ENCODE measurements at places on chromosomes 5 and 9.

DNA sequence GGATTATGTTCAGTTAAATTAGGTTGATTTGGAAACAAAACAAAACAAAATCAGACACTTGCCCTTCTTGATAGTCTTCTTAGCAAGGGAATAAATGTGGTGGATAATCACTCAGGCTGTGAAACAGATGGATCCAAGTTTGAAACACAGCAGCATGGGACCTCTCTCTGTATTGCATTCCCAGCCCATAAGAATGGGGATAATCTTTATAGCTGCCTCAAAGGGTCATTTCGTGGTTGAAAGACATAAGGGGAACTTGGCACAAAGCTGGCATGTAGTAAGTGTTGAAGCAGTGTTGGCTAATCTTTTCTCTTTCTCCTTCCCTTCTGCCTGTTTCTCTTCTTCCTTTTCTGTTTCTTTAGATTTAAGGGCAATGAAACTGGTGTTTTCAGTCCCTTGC is 333.9 kb upstream of the TLE4 start:
- DNase-seq: no peak

GRCh38 chr9:35840881-35841644 is 12.0 kb downstream of the TMEM8B start:
- DNase-seq: no peak

DNA sequence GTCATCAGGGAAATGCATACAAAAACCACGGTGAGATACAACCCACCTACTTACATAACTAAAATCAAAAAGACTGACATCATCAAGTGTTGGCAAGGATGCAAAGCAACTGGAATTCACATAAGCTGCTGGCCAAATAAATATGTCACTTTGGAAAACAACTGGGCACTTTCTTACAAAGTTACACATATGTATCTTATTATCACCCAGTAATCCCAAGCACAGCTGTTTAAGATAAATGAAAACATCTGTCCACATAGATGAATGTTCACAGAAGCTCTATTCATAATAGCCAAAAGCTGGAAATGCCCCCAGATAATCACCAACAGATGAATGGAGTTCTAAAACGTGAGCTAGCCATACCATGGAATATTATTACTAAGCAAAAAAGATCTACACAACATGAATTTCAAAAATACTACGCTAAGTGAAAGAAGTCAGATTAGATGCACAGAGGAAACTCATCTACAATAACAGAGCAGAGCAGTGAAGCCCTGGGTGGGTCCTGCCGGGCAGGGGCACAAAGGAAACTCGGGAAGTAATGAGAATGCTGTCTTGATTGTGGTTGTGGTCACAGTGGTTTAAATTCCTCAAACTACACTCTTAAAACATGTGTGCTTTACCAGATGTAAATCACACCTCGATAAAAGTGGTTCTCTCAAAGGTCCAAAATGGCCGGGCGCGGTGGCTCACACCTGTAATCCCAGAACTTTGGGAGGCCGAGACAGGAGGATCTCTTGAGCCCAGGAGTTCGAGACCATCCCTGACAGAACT is 8.5 kb downstream of the CAMSAP1 start:
- no peak for DNase-seq

- DNase-seq: no peak
Measured at GRCh38 chr9:132006677-132007370, 72.8 kb downstream of the MED27 start.

DNA sequence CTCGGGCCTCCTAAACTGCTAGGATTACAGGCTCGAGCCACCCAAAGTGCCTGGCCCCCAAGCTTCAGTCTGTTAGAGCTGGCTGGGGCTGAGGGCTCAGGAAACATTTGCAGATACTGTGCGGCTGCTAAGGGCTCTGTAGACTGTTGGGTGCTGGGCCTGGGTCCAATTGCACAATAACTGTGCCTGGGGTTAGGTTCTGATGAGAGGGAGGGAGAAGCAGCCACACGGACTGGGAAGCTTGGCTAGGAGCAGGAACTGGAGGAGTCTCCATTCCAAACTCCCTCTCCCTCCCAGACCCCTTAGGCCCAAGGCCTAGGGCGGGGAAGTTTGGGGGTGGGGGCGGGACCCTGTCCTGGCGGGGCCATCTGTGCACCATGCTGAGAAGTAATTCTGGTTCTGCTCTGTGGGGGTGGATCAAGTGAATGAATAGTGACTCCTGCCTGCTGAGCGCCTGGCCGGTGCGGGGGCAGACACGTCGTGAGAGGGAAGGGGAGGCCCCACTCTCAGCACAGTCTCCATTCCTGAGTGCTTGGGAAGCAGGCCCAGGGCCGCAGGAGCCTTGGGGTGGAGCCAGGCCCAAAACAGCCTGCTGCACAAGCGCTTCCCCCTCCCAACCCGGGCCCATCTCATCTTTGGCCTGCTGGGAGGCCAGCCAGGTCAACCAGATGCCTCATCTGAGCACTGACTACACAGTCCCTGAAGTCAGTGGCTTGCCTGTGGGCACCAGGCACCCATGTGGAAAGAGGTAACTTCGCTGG is 1.5 kb downstream of the ASS1 start:
- peak; percentile 68 for DNase-seq

DNA sequence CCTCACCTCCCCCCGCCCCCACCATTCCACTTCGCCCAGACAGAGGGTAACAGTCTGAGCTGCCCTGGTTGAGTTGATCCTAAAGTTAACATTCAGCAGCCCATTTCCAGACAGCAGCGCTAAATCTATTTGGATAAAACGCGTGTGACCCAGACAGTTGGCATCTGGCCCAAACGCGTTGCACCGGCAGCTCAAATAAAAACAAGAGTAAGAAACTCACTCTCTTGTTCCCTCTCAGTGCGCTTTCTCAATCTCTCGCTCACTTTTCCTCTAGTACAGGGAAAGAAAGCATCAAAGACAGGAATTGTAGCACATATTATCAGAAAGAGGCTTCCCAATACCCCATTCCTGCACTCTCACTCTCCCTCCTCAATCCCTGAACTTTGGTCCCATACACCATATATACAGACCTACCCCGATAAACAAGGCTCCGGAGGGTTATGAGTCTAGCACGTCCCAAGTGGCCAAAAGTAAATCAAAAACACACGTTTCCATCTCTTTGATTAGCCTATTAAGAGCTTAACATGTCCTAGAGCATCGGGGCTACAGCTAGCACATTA is 1.3 kb downstream of the ADAMTS6 start:
- no peak for DNase-seq

DNA sequence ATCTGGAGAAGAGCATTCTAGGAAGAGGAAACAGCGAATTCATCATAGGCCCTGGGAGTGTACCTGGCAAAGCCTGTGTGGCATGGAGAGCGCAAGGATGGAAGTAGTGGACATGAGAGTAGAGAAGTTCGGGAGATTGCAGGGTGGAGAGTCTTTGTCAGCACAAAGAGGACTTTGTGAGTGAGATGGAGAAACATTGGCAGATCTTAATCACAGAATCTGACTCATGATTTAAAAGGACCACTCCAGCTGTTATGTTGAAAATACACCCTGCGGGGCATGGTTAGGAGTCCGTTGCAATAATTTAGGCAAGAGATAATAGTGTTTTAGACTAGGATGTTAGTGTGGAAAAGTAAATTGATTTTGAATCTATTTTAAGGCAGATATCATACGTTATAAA is 116.9 kb downstream of the HACD4 start:
- no peak for DNase-seq

- DNase-seq: no peak
Measured at GRCh38 chr5:133526368-133526767, 86.0 kb downstream of the FSTL4 start.

GRCh38 chr5:113652161-113652560 is 138.7 kb downstream of the YTHDC2 start:
- no peak for DNase-seq

- no peak for DNase-seq
Measured at GRCh38 chr5:87746341-87746740, 333.6 kb upstream of the CCNH start.

GRCh38 chr9:77765781-77766259 is 117.7 kb upstream of the GNA14 start:
- no peak for DNase-seq

- DNase-seq: no peak
Measured at GRCh38 chr5:73380041-73380440, 68.5 kb downstream of the FOXD1 start.

DNA sequence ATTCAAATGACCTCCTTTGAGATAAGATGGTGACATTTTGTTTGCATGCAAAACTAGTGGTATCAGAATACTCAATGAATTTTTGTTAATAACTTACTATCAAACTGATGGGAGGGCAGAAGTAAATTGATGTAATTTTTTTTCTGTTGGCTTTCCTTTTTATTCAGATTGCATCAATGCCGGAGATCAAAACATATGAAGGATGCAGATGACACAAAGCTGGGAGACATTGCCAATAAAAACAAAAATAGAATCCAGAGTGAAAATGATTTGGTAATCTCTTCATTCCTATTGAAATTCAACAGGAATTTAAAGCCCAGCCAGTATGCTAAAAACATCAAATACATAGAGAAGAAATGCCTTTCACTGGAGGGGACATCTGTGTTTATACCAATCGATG is 1655.3 kb upstream of the C9orf72 start:
- no peak for DNase-seq

- DNase-seq: no peak
Measured at GRCh38 chr5:56388229-56388985, 155.3 kb upstream of the ANKRD55 start.

DNA sequence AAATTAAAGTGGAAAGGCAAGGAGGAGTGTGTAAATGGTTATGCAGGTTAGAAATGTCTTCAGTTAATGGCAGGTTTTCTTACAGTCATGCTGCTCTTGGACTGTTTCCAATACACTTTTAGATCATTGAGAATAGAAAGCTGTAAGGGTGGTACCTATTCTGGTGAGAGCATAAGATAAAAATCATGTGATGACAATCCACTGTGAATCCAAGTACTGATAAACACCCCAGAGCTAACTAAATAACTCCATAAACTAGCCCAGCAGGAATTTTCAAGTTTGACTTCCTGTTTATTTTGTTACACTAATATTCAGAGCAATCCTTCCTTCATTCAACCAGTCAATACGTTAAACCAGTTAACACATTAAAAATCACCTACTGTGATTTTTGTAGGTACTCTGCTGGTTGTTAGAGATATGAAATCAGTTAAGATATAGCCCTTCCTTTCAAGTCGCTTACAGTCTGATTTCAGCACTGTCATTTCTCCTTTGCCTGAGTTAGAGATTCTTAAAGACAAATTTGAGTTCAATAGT is 22.6 kb downstream of the VCAN start:
- DNase-seq: no peak

DNA sequence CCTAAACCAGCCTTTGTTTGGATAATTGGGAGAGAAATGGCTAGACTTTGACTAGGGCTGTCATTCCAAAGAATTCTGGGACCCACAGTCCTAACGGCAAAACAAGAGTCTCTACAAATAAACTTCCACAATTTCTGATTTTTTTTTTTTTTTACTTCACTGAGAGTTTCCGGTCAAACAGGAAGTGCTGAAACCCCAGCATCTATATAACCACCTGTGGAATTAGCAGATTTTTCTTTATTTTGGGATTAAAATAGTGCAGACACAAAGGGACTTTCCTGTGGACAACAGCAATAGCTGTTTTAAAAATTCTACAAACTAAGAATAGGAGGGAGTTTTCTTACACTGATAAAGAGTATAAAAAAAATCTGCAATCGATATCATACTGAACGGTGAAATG is 157.4 kb downstream of the ARSB start:
- no peak for DNase-seq

DNA sequence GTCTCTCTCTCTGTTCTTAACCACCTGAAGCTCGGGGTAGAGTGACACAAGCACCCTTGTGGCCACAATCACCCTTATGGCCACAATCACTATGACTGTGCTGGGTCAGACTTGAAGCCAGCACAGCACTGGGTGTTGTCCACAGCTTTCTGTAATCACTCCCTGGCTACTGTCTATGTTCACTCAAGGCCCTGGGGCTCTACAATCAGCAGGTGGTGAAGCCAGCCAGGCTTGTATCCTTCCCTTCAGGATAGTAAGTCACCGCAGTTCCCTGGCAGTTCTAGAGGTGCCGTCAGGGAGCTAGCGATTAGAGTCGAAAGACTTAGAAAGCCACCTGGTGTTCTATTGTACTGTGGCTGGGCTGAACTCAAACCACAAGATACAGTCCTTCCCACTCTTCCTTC is 44.2 kb downstream of the GDA start:
- no peak for DNase-seq

DNA sequence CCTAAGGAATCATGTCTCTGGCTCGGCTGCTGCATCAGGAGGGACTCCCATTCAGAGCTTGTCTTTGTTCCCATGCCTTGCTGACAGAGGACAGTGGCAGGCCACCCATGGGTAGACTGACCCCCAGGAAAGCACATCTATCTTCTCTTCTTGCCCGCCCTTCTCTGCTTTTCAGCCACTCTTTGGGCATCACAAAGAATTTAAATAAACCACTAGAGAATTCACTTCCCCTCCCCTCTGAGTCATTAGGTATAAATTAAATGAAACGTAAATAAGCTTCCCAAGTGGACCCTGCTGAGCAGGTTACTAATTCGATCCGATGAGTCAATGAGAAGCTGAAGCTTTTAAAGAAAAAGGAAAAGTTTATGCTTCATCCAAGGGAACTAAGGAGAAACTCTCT is 97.0 kb downstream of the DRD1 start:
- DNase-seq: no peak

GRCh38 chr5:144191998-144192397 is 21.3 kb downstream of the KCTD16 start:
- peak; percentile 19 for DNase-seq

- no peak for DNase-seq
Measured at GRCh38 chr5:39947657-39948056, 522.9 kb upstream of the DAB2 start.

- DNase-seq: no peak
Measured at GRCh38 chr9:95822583-95823431, 52.7 kb upstream of the ERCC6L2 start.

DNA sequence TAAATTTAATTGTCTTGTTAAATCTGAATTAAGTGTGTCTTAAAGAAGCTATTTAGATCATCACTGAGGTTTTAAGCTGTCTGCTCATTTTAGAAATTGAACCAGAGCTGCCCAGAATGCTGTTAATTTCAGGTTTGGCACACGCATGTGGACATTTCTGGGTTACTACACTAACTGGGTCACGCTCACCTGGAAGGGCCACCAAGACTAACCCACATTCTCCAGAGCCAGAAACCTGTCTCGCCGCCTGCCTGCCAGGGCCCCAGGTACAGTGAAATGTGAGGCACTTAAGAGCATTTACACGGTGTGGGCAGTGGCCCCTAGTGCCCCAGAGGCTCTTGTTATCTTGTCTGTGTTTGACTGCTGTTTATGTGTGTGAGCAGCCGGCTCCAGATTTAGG is 46.6 kb downstream of the ATP10B start:
- DNase-seq: no peak

- no peak for DNase-seq
Measured at GRCh38 chr5:176891331-176891958, 7.7 kb downstream of the HK3 start.

- no peak for DNase-seq
Measured at GRCh38 chr5:131536211-131536826, 98.7 kb downstream of the RAPGEF6 start.

GRCh38 chr5:173919443-173919842 is 31.3 kb downstream of the CPEB4 start:
- DNase-seq: no peak

DNA sequence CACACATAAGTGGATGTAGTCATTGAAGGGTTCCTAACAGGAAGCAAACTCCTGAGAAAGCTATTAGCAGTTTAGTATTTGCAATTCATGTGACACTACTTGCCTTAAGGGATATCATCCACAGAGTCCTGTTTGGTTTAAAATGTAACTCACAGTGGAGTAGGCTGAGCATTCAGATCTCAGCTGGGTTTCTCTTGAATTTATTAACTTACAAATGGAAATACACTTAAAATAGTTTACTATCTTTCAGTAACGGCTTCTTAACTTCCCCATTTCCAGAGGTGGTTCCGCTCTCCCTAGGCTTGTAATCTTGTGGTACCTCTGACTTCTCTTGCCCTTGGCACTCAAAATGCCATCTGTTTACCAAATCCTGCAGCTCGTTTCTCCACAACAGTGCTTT is 660.7 kb upstream of the ADAMTS16 start:
- no peak for DNase-seq
